ENCODE measurements at places on chromosomes 5 and 9.
A peak's percentile ranks its signal among the peaks of the same experiment; 100 is the strongest.

DNA sequence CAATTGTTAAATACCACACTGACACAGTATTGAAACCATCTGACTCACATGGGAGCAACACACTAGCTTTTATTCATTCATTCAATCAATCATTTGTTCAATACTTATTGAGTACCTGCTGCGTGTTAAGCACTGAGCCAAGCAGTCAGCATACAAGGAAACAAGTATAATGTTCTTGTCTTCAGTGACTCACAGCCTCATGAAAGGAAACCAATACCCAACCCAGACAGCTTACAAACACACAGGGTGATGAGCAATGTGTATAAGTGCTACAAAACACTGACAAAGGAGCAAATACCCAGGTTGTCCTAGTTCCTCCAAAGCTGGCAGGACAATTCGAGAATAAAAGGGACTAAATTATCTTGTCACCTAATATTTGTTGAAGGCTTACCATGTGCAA lies 67.6 kb upstream of the RASEF start:
- DNase-seq: no peak

- no peak for DNase-seq
These were observed 13.7 kb upstream of the GRIA1 start for GRCh38 chr5:153476767-153477166.

DNA sequence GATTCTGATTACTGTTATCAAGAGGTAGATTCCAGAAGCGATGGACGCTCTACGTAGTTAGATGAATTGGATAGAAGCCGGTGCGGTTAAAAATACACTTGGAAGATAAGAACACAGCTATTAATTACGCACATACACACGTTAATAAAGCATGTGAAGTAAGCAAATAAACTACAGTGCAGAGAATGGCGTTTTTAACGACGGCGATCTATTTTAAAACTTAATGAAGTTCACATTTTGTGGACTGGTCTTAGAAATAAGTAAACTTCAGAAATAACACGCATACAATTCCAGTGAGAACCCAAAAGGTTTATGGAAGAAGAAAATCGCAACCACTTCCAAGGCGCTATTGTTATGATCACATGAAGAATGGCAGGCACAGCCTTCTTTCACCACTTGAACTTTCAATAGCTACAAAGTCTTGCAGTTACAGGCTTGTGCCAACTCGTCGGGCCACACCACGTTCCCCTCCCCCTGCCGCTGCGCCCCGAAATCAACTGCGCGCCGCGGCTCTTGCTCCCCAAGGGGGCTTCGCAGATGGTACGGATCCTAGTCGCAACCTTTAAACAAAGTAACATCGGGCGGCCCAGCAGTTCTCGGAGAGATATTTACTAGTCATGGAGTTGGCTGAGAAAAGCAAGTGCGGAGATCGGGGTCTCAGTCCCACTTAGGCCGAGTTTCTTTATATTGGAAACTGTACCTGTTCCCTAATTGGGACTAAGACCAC lies 866 bp upstream of the SEMA6A start:
- DNase-seq: no peak

GRCh38 chr9:93865245-93865644 lies 89.9 kb downstream of the BARX1 start:
- DNase-seq: no peak

- no peak for DNase-seq
These were observed 22.3 kb downstream of the GLIS3 start for GRCh38 chr9:4277531-4277991.

GRCh38 chr9:117405950-117406705 lies 8.7 kb downstream of the ASTN2 start:
- DNase-seq: no peak

DNA sequence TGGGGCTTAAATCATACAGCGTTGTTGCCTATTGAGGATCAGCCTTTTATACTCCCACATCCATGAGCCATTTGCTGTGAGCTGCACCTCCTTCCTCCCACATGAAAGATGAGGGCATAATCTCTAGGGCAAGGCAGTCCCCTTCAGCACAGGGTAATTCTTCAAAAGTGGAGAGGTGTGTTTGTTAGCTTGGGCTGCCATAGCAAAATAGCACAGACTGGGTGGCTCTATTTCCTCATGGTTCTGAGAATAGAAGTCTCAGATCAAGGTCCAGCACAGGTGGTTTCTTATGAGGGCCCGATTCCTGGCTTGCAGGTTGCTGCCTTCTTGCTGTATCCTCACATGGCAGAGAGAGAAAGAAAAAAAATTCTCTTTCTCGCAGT lies 121.8 kb upstream of the SLC12A2 start:
- no peak for DNase-seq

GRCh38 chr5:21398511-21398910 lies 1410.5 kb upstream of the CDH18 start:
- DNase-seq: no peak

DNA sequence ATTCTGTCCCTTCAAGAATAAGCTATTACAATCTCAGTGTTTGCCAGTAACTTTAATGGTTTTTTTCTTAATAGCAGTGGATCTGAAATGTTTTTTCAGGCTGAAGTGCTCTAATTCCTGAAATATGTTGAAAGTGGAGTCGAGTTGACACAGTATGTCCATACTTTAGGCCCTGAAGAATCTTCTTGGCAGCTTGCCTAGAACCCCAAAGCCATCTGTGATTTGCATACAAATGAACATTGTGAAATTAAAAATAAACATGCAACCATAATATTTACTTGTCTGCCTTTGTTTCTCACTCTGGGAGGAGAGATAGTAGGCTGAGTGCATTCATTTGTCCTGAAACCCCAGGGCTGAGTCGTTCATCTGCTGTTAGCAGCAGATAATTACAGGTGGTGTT lies 152.7 kb downstream of the ADCY2 start:
- DNase-seq: no peak

GRCh38 chr5:180823940-180824629 lies 21.5 kb upstream of the MGAT1 start:
- DNase-seq: no peak

GRCh38 chr5:122697191-122697590 lies 77.7 kb upstream of the SNX2 start:
- DNase-seq: no peak

- no peak for DNase-seq
These were observed 31.7 kb downstream of the GPR21 start for GRCh38 chr9:123065196-123065595.

GRCh38 chr5:130526708-130527107 lies 622.4 kb downstream of the CHSY3 start:
- no peak for DNase-seq

DNA sequence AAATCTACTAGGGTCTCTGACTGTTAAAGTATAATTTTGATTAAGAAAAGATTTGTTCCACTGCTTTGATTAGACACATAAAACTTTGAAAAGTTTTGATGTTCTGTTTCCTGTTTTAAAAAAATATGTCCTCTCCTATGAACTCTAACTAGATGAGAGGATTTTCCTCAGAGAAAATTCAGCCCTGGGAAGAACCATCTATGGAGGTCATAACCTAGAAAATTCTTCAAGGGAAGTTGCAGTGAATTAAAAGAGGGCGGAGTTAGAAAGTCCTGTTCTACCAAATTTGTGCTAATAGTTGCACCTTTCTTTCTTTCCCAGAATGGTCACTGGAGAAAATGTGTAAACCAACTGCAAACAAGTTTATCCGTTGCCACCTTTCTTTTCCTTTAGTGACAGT lies 27.7 kb downstream of the PIK3R1 start:
- DNase-seq: no peak

GRCh38 chr9:132367613-132368313 lies 13.0 kb upstream of the SETX start:
- no peak for DNase-seq

DNA sequence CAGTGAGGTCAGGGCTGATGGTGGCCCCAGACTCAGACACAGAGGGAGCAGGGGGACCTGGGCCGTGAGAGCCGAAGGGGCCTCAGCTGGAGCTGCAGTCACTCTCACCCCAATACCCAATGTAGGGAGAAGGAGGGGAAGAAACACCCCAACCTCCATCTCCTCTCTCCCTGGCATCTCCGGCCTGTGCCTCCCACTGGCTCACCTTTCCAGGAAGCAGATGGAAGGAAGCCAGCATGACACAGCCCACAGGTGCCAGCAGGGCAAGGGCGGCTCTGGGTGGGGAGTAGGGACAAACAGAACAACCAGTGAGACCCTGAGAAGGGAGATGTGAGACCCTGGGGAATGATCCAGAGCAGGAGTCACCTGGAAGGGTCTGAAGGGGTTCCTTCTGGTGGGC lies 3.0 kb upstream of the CRB2 start:
- DNase-seq: no peak

- DNase-seq: no peak
These were observed 127.7 kb downstream of the C9orf50 start for GRCh38 chr9:129493002-129493705.

- DNase-seq: no peak
These were observed 105.0 kb upstream of the ALDH1B1 start for GRCh38 chr9:38287420-38287985.

GRCh38 chr5:133289686-133290367 lies 238.0 kb downstream of the HSPA4 start:
- DNase-seq: no peak

- peak; percentile 79 for DNase-seq
These were observed 38.1 kb downstream of the MRPS27 start for GRCh38 chr5:72281764-72282499.

DNA sequence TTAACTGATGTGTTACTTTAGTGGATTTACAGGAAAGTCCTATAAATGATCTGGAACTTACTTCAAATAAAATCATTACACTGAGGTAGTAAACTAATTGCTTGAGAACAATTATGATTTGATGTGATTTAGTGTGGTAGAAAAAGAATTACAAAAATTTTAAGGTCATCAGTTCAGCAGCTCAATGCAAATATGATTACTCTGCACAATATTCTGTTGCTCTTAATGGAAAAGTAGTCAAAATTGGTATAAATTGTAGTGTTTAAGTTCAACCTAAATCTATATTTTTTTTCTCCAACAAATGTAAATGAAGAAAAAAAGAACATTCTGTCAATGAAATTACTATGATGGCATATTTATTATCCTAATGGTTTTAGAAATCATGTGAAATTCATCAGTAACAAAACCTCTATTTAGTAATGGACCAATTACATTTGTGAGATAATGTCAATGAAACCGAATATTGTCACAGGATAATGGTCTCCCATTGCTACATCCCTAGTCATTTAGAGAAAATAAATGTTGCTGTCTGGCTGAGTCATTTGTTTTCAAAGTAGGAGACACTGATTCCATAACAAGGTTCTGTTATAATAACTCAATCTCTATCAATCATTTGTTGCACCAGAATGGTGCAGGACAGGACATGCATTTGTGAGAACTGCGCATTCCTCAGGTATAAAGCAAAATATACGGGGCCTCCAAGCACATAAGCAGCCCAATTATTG lies 177.1 kb downstream of the NFIB start:
- no peak for DNase-seq
